ENCODE measurements at places on chromosomes 5 and 9. TPM values are rescaled to one million over a fixed set of nuclear protein-coding genes. Genes with fewer than 3 reads are reported as not detected.

TTC39B gene
- 3.6 TPM for polyA plus RNA-seq

SLC6A18 gene
- polyA plus RNA-seq, result not detected

C9orf50 gene
- polyA plus RNA-seq, result not detected

SLC34A1 gene
- not detected for polyA plus RNA-seq

SHOC1 gene
- 0.15 TPM for polyA plus RNA-seq

PDGFRB gene
- polyA plus RNA-seq, result 130 TPM

SH3GL2 gene
- polyA plus RNA-seq, result 0.07 TPM

RACK1 gene
- polyA plus RNA-seq, result 2,600 TPM

LRRC19 gene
- polyA plus RNA-seq, result 0.19 TPM

SLC2A6 gene
- polyA plus RNA-seq, result 1.3 TPM

C9orf153 gene
- not detected for polyA plus RNA-seq

RALGDS gene
- polyA plus RNA-seq, result 58.7 TPM

ZNF474 gene
- 0.98 TPM for polyA plus RNA-seq

PAEP gene
- polyA plus RNA-seq, result 0.99 TPM

PDLIM4 gene
- polyA plus RNA-seq, result 47.2 TPM

PFDN1 gene
- 69.4 TPM for polyA plus RNA-seq

FOXD4L5 gene
- 1.5 TPM for polyA plus RNA-seq

COMMD10 gene
- 25.0 TPM for polyA plus RNA-seq

SPINK7 gene
- polyA plus RNA-seq, result not detected

ENTPD2 gene
- polyA plus RNA-seq, result 12.9 TPM

SAXO1 gene
- polyA plus RNA-seq, result 0.07 TPM

LRRC26 gene
- polyA plus RNA-seq, result not detected

CFAP90 gene
- 0.16 TPM for polyA plus RNA-seq

NME5 gene
- 1.1 TPM for polyA plus RNA-seq

PCDHB12 gene
- polyA plus RNA-seq, result 3.5 TPM
